ENCODE measurements at places on chromosomes 3 and 15.

GRCh38 chr3:110521019-110521418 is 550.6 kb upstream of the NECTIN3 start:
- peak; percentile 64 for DNase-seq

DNA sequence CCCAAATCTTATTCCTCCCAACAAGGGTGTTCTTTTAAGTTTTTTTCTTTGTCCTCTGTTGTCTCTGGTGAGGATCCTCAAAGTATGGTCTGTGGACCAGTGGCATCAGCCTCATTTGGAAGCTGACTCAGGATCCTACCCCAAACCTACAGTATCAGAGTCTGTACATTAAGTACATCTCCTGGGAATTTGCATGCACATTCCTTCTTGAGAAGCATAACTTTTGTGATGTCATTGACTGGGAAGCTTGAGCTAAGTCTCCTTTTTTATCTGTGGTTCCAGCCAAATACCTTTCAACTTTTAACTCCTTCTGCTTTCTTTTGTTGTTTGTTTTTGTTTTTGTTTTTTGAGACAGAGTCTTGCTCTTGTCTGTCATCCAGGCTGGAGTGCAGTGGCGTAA is 40.5 kb downstream of the ARMC8 start:
- peak; percentile 85 for DNase-seq

DNA sequence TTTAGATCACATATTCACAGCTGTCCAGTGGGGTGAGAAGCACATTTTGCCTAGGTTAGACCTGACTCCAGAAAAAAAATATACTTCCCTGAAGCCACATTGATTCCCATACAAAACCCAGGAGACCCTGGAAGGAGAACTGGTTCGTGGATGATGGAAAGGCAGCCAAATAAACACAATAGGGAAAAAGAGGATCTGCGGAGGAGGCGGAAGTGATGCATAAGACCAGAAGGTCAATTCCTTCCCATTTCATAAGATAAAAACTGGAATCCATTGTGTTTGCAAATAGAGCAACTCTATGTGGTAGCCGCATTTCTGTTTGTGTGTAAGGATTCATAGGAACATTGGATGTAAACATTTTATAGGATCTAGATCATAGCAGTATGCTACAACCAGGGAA is 781.9 kb upstream of the GRM7 start:
- no peak for DNase-seq

DNA sequence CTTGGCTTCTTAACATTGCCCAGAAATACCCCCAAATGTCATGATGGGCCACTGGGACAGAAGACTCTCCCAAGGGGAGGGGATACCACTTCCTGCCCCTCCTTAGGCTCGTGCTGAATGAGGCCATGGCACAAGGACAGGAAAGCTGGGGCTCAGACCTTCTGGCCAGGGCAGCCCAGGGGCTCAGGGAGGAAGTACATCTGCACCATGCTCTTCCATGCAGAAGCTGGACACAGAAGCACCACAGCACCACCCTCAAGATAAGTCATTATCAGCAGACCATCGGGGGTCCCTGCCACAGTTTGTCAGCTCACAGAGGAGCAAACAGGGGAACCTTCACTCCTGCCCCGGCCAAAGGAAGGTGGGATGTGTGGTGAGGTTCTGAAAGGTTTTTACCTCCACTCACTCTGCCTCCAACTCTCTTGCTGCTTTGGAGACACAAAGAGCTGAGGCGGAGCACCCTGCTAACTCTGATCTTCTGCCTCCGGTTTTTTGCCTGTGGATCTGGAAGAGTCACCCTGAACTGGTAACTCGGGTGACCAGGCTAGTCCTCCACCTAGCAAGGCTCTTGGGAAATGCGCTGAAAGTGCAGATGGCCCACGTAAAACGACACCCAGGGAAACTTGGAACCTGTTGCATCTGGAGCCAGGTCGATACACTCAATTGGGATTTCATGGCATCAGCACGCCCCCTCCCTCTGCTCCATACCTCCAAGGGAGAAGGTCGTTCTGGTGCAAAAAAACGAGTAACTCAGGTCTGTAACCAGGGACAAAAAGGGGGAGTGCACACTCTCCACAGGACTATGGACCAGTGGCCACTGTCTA is 8.3 kb downstream of the BMF start:
- DNase-seq: no peak

GRCh38 chr3:141419946-141420345 is 51.6 kb downstream of the ZBTB38 start:
- no peak for DNase-seq

- no peak for DNase-seq
Measured at GRCh38 chr3:194031867-194032635, 103.9 kb upstream of the HES1 start.

DNA sequence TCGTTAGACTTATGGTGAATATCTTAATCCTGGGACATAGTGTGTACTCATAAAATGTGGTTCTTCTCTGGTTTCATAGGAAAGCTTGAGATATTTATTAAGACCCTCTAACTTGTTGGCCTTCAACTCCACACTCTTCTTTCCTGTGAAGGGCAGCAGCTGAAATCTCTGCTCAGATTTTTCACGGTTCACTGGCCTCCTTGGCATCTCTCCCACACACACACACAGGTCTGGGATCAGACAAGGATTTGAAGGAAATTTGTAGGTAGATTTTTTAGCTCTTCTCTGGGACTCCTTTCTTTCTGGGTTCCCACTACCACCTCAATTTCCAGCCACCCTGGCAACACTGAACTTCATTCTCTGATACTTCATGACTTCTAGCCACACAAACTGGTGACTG is 70.2 kb downstream of the MYRIP start:
- DNase-seq: no peak

DNA sequence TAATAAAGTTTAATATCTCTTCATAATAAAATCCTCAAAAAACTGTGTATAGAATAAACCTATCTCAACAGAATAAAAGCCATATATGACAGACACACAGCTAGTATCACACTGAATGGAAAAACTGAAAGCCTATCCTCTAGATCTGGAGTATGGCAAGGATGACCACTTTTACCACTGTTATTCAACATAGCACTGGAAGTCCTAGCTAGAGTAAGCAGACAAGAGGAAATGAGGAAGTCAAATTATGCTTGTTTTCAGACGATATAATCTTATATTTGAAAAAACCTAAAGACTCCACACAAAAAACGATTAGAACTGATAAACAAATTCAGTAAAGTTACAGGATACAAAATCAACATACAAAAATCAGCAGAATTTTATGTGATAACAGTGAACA is 57.4 kb upstream of the DIPK2A start:
- no peak for DNase-seq

DNA sequence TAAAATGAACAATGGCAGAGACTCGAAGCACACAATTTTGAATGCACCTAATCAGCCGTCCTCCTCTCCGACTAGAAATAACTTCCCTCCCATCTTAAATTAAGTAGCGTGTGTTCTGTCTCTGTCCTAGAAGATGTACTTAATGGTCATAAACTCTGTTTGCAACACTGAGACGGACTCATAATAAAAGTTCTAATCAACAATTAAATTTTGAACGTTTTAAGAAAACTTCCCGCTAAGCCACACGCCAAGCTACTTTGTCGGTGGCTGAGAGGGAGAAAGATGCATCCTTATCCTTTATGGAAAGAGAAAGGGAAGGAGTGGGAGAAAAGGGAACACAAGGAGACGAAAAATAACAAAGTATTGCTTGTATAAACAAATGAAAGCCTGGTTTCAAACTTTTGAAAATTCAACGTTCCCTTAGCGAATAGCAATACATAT is 989 bp downstream of the GNB4 start:
- no peak for DNase-seq

GRCh38 chr3:8282541-8283165 is 219.0 kb upstream of the LMCD1 start:
- DNase-seq: no peak

- peak; percentile 80 for DNase-seq
Measured at GRCh38 chr3:42096796-42097565, 5.8 kb downstream of the TRAK1 start.

DNA sequence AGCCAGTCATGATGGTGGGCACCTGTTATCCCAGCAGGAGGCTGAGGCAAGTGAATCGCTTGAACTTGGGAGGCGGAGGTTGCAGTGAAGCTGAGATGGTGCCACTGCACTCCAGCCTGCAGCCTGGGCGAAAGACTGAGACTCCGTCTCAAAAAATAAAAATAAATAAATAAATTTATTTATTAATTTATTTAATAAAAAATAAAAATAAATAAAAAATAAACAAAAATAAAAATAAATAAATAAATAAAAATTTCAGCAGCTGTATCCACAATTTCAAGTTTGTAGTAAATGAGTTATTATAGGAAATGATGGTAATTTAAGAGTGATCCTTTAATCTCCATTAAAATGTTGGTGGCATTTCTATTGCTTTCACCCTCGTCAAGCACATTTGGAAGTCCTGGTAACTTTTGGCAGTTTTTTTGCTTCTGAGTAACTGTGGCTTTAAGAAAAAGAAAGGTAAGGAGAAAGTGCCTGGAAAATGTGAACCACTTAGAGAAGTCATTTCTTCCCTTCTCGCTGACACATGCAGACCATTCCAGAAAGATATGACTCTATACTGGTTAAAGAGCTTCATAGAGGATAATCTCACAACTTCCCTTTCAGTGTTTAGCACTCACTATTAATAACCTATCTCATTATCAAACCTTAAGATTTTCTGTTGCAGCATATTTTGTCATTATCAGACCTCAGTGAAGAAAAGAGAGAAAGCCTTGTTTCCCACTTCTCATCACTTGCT is 296.6 kb downstream of the TIGIT start:
- no peak for DNase-seq

GRCh38 chr15:96409215-96410138 is 79.0 kb downstream of the NR2F2 start:
- DNase-seq: no peak

GRCh38 chr3:172655388-172655787 is 55.5 kb downstream of the NCEH1 start:
- no peak for DNase-seq

- no peak for DNase-seq
Measured at GRCh38 chr3:133954717-133955360, 59.2 kb upstream of the RAB6B start.

- DNase-seq: no peak
Measured at GRCh38 chr3:169288553-169288952, 375.0 kb downstream of the MECOM start.

- no peak for DNase-seq
Measured at GRCh38 chr3:98013411-98014267, 21.5 kb downstream of the GABRR3 start.

- DNase-seq: peak; percentile 9
Measured at GRCh38 chr3:180306691-180307090, 270.0 kb upstream of the PEX5L start.

DNA sequence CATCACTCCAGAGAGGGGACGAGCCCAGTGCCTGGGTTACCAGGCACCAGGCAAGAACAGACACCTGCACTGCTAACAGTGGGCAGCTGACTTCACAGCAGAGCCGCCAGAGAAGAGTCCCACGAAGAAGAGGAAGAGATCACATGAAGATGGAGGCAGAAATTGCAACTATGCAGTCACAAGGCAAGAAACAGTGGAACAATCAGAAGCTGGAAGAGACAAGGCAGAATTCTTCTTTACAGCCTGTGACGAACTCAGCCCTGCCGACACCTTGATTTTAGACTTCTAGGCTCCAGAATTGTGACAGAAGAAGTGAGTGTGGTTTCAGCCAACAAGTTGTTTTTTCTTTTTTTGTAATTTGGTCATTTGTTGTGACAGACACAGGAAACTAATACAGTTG is 59.2 kb downstream of the IL12A start:
- no peak for DNase-seq

DNA sequence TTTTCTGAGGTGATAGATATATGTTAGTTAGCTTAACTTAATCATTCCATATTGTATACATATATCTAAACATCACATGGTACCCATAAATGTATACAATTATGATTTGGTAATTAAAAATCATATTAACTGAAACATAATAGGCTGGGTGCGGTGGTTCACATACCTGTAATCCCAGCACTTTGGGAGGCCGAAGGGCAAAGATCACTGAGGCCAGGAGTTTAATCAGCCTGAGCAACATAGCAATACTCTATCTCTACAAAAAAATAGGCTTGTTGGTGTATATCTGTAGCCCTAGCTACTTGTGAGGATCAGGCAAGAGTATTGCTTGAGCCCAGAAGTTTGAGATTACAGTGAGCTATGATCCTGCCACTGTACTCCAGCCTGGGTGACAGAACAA is 20.9 kb downstream of the RAB7A start:
- no peak for DNase-seq

- no peak for DNase-seq
Measured at GRCh38 chr15:61871926-61872522, 188.2 kb downstream of the VPS13C start.

- DNase-seq: no peak
Measured at GRCh38 chr3:56144805-56145204, 323.5 kb downstream of the ERC2 start.

DNA sequence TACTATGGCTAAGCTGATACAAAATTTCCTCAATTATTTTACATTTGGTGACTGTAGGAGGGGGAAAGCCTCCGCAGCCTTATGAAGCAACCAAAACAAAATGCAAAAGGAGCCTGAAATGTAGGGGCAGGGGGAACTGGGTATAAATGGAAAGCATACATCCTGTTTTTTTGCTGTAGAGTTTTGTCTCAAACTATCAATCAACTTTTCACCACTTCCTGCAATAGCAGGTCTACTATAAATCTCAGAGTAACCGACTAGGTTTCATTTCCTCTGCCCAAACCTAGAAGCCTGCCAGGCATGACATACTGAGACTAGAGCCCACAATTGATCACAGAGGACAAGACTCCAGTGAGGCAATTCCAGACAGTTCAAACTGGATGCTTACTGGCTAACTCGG is 91.3 kb downstream of the SHQ1 start:
- DNase-seq: no peak

DNA sequence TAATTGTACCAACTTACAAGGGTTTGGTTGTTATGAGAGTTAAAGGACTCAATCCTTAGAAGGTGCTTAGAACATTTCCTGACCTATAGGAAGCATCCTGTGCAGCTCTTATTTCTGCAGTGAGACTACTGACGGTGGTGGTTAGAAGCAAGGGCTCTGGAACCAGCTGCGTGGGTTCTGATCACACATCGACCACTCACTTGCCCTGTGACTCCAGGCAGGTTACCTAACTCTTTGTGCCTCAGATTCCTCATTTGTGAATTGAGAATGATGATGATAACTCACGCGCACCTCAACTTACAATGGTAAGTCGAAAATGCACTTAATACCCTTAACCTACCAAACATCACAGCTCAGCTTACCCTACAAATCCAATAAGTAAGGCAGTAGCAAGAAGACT is 80.7 kb upstream of the SPATA12 start:
- no peak for DNase-seq

- DNase-seq: no peak
Measured at GRCh38 chr3:195001261-195001660, 269.7 kb downstream of the XXYLT1 start.

DNA sequence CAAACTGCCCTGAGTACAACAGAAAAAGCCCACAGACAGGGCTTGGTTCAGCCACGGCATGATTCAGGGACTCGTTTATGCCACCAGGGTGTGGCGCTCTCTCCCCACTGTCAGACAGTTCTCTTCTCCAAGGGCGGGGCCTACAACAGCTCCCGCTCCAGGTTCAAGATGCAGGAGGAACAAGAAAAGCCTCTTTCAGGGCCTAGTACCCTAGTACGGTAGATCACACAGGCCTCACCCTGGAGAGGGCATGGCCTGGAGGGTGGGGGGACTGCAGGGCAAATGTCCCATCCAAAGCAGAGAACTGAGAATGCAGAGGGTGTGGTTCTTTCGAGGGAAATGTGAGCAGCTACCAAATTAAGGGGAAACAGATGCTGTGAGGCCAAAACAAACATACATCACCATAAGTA is 12.0 kb downstream of the MESD start:
- DNase-seq: no peak
